ENCODE measurements at places on chromosomes 5 and 9.
A peak's percentile ranks its signal among the peaks of the same experiment; 100 is the strongest.

GRCh38 chr9:110936719-110937452 lies 101.4 kb downstream of the LPAR1 start:
- DNase-seq = no peak

- DNase-seq = no peak
Measured at GRCh38 chr5:94562327-94562971, 56.0 kb downstream of the KIAA0825 start.

- peak; percentile 83 for DNase-seq
Measured at GRCh38 chr5:125408448-125409233, 662.2 kb upstream of the ZNF608 start.

- no peak for DNase-seq
Measured at GRCh38 chr5:178466342-178466741, 123.9 kb downstream of the COL23A1 start.

DNA sequence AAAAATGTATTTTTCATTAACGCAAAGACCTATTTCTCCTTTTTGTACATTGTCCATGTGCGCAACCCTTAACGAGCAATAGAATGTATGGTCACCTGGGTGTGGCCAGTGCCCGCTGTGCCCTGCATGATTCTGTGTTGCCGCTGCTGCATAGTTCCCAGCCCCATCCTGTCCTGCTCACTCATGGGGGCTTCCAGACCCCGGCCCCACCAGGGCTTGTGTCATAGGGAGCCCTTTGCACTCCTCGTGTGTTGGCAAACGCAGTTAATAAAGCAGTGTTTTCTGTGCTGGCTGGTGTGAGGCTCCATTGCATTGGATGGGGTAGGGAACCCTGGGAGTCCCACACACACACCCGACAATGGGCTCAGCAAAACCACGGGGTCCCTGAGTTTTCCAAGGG lies 49.7 kb downstream of the SAR1B start:
- no peak for DNase-seq

DNA sequence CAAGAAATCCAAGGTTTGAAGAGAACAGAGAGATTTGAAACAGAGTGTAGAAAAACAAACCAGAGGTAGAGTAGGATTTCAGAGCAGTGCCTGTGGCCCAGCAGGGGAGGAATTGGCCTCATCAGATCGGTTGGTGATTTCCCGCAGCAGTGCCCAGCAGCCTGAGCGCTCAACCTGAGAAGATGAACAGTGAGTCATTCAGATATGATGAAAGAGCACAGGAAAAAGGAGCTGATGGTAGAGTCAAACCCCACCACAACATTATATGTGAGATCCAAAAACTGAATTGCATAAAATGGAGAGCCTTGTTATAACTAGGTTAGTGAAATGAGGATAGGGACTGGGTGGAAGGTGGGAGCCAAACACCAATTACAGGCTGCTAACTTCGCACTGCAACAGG lies 248.9 kb downstream of the PIK3R1 start:
- peak; percentile 35 for DNase-seq

GRCh38 chr9:100394816-100395215 lies 32.1 kb upstream of the MSANTD3 start:
- DNase-seq = peak; percentile 10

GRCh38 chr5:60842871-60843385 lies 1.1 kb downstream of the ELOVL7 start:
- no peak for DNase-seq

- DNase-seq = no peak
Measured at GRCh38 chr9:130167927-130168326, 4.3 kb upstream of the NCS1 start.

DNA sequence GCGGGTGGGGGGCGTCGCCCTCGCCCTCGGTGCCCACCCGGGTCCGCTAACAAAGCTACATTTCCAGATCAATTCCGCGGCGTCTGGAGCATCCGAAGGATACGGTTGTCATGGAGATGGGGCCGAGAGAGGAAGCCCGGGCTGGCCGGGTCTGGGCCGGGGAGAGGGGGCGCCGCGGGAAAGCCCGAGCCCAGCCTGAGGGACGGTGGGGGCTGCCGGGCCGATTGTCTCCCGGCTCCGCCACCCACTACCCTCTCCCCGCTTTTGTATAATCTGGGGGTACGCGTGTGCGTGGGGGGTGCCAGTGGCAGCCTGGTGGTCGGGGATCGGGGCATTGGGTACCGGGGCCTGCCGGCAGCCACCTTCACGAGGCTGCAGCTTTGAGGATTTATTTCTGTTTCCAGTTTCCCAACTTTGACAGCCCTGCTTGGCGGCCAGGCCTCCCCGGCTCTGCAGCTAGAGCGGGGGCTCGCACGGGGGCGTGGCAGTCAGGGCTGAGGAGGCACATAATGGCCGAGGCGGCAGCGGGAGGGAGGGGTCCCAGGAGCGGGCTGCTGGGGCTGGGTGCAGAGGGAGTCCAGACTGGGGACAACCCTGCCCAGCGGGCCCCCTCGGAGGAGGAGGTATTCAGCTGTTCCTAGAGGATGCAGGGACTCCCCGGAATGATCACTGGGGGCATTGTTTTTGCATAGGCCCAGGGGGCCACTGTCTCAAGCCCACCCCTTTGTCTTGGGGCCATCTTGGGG lies 626 bp downstream of the PSD2 start:
- no peak for DNase-seq

DNA sequence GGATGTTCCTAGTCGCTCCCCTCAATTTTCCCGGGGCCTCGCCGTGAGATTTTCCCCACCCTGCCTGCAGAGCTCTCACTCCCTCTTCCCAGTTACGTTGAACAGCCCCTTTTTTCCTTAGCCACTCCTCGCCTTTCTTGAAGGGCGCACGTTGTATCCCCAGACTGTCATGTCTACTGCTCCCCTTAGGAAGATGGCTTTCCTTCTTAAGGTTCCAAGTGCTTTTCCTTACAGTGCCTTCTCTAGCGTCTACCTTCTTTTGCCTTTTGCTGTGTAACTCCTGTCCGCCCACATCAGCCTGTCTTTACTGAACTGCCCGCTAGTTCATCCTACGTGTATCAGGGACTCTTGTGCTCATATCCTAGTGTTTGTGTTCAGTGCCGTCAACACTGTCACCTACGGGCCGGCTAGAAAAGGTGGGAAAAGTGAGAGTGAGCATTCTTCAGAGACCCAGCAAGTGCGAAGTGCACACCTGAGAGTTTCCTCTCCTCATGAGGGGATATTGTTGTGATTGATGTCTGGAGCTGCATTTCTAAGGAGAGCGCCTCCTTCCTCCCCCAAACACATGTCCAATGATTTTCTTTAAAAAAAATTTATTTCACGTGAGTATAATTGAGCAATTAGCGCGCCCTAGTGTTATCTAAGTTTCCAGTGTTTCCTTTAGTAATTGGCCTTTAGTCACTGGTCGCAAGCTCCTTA lies 764 bp downstream of the CAMLG start:
- peak; percentile 56 for DNase-seq

- DNase-seq = no peak
Measured at GRCh38 chr5:136221340-136221739, 28.4 kb upstream of the SMIM32 start.

DNA sequence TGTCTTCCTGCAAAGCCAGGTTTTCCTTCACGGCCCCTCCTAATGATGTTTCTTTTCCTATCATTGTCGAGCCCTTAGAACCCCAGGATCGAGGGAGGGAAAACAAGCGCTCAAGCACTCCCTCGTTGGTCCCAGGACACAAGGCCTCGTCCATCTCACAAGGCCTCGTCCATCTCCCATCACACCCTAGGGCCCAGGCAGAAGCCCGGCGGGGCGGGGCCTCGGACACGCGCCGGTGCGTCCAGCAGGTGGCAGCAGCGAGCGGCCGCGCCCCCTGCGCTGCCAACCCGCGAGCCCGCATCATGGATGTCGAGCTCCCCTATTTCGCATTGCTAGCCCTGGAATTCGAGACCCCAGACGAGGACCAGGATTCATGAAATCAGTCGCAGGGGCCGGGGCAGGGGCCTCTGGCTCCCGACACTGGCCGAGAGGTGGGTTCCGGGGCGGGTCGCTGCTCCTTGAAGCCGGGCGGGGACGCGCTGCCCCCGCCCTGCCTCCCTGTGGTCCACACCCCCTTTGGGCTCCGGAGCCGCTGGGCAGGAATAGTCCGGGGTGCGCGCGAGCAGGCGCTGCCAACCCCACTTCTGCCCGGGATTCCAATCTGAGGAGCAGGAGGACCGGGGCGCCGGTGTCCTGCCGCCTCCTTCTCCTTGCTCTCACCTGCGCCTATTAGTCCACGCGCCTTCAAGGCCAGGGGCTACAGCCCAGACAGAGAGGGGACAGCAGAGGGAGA lies at the start of gene ABLIM3:
ABLIM3 (plus strand) TSS at position 270 of the 733 bp plus-strand sequence. CDS start 603 bp downstream, outside the sequence.
- DNase-seq = peak; percentile 62

DNA sequence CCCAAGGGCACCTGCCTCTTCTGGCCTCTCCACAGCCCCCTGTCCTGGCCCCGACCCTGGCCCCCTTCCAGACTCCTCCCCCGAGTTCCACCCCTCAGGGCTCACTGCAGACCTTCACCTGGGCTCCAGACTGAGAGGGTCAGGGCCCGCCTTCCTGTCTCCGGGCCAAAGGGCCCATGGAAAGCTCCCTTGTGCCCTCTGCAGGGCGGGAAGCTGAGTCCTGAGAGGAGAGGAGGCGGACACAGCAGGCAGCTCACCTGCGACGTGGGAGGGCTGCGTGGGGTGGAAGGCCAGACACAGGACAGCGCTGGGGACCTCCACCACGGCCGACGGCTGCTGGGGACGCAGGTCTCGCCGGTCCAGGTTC lies 20.6 kb downstream of the DYNC2I2 start:
- no peak for DNase-seq

- no peak for DNase-seq
Measured at GRCh38 chr5:167961731-167962130, 329.7 kb upstream of the WWC1 start.

DNA sequence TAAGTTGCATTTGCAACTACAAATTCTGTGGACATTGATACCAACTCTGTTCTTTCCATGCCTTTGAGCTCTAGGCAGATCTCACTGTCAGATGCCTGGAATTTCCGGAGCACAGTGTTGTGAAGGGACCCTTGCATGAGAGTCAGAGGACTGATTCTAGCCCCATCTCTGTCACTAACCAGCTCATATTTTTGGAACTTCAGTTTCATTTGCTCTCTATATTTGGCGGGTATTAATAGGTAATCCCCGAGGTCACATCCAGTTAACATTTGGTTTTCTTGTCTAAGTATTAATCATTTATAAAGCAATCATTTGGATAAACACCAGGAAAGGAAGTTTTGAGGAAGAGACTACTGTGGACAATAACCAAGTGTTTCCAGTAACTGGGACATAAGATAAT lies 115.7 kb downstream of the MAN2A1 start:
- DNase-seq = no peak
